ENCODE measurements at places on chromosomes 1 and 21.
A peak's percentile ranks its signal among the peaks of the same experiment; 100 is the strongest.

DNA sequence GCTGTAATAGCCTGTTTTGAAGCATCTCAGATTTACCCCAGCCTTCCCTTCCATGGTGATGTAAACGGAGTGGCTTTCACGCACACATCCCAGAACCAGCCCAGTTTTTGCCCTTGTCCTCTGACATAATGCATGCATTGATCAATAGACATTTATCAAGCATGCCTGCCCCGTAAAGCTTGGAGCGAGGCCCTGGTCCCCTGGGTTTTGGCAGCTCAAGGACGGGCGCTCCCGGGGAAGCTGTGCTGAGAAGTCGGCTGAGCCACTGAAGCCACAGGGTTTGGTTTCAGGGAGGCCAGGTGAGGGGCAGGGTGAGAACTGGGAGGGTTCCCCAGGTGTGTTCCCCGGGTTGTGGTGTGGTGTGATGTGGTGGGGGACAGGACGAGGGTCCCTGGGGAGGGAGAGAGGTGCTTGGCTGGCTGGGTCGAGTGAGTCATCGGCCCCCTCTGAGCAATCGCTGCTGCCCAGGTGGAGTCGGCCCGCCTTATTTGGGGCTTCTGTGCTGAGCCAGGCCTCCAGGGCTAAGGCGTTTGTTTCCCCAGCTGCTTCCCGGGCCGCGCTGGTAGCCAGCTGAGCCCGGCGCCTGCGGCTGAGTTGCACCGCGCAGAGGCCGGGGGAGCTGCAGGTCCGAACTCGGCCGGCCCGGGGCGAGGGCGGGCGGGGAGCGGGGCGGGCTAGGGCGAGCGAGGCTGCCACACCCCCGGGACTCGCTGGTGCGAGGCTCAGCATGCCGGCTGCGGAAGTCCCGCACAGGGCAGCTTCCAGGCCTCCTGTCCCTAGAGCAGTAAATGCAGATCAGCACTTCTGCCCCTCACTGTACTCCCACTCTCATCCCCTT lies 23.6 kb downstream of the ATP2B4 start:
- DNase-seq: peak; percentile 89

DNA sequence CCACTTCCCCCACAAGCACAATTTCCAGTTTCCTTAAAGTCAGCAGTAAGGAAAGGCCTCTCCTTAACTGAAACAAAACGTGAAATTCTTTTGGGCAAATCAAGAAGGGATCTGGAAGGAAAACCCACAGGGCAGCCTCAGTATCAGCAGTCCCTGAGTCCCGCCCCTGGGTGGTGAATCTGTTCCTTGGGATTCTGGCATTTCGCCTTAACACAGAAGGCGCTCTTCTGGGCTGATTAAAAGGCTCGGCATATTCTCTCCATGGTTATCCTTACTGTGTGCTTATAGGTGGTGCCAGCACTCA lies 12.2 kb upstream of the RAB4A start:
- DNase-seq: no peak

DNA sequence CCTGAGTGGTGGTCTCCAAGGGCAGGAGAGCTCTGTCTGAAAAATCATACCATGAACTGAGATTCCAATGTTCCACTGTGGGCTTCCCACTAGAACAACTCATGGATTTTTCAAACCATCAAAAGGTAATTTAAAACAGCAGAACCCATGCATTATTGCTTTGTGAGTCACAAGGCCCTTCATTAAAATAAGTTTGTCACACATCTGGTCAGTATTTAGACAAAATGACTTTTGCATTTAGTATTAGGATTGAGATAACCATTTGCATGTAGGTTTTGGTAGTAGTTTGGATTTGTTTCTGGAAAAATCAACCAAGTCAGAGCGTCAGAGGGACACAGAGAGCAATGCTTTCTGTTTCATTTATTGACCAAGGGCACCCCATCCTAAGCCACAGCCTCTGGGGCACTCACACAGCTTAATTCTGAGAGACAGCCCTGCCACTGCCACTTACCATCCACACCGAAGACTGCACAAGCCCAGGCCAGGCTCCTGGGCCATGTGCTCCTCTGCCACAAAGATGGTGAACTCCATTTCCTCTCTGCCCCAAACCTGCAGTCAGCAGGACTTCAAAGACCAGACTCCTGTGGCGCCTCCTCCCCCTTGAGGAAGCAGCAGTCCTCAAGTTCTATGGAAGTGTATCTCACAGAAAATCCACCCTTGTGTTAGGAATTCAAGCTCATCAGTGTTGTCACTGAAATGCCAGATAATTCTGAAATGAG lies 132.6 kb upstream of the DUSP10 start:
- no peak for DNase-seq

DNA sequence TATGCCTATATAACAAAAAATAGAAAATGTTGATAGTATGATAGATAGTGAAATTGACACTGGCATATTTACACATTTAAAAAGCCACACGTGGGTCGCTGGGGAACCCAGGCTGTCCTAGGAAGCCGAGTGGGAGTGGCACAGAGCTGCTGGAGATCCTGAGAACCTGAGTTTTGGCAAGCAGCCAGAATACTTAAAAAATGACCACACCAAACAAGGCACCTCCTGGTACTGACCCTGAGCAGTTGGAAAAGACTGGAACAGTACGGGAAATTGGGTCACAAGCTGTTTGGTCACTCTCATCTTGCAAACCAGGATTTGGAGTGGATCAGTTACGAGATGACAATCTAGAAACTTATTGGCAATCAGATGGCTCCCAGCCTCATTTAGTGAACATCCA lies 111.5 kb downstream of the ZFYVE9 start:
- DNase-seq: no peak

DNA sequence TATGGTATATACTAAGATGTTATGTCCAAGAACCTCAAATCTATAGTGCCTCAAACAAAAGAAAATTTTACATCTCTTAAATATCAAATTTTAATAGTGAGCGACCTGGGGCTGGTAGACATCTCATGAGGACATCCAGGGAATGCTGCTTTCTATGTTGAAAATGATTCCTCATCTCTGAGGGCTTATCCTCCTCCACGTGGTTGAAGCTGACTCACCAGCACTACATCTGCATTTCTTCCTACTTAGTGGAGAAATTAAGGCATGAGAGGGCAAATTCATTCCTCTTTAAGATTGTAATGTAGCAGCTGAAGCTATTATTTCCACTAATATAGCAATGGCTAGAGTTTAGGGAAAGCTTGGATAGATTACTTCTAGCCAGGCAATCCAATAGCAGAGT lies 529.5 kb downstream of the COL11A1 start:
- no peak for DNase-seq

DNA sequence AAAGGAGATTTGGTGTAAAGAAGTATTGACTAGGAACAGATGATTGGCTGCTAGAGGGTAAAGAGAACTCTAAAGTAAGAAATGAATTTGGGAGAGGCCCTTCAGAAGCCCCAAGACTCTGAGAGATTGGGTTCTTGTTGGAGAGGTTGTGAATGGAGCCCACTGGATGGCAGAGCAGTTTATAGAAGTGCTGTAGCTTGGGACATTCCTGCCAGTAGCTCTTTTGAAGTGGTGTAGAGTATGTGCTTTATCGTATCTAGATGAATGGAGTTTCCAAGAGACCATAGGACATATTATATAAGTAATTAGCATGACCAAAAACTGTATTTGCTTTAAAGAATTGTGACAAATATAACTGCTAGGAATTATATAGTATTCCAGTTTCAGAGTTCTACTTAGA lies 21.3 kb downstream of the USP25 start:
- DNase-seq: no peak

- peak; percentile 63 for DNase-seq
Measured at GRCh38 chr1:168801032-168801745, 72.2 kb upstream of the DPT start.

Data from pancreas (tissue), 10 donors.